LHCN-M2 (cell line): ENCODE measurements at places on chromosomes 7 and 10. TPM values are rescaled to one million over a fixed set of nuclear protein-coding genes. Genes with fewer than 3 reads are reported as not detected.
A peak's percentile ranks its signal among the peaks of the same experiment; 100 is the strongest.

- DNase-seq: no peak
Observed at GRCh38 chr7:28595801-28596200, 183.5 kb downstream of the CREB5 start.

Gene ELMO1
- total RNA-seq: not detected in 2 replicates

- DNase-seq: no peak
Observed at GRCh38 chr10:4070921-4071660, 286.1 kb upstream of the KLF6 start.

Gene CDK14
- 23.4 and 23.6 TPM in 2 replicates for total RNA-seq

Gene ATAD1
- 29.2 and 32.3 TPM in 2 replicates for total RNA-seq

- DNase-seq: peak; percentile 15
Observed at GRCh38 chr7:46725136-46725535, 804.1 kb upstream of the IGFBP3 start.

Gene SH2D4B
- total RNA-seq: not detected in 2 replicates

DNA sequence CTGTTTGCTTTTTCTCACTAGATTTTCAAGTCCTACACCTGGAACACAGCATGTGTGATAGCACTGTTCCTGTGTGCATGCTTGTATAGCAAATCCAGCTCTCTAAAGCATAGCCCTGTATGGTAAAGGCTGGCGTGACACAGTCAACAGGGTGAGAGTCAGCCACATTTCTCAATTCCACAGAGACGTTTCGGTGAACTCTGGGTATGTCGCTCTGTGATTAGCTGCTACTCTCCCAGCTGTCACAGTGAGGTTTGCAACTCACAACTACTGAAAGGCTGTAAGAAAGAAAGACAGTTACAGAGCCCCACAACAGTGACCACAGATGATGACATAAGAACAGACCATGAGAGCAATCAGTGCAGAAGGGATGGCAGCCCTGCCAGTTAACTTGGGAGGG is 170.6 kb upstream of the IMMP2L start:
- DNase-seq: peak; percentile 15

Gene PVRIG
- not detected in 2 replicates for total RNA-seq

Gene TEX47
- not detected in 2 replicates for total RNA-seq

Gene VIPR2
- total RNA-seq: not detected in 2 replicates

- DNase-seq: no peak
Observed at GRCh38 chr10:71312811-71313789, 6.0 kb upstream of the SLC29A3 start.

GRCh38 chr7:983616-984071 is 663 bp downstream of the CYP2W1 start:
- DNase-seq: no peak

Gene HMX2
- total RNA-seq: not detected in 2 replicates

DNA sequence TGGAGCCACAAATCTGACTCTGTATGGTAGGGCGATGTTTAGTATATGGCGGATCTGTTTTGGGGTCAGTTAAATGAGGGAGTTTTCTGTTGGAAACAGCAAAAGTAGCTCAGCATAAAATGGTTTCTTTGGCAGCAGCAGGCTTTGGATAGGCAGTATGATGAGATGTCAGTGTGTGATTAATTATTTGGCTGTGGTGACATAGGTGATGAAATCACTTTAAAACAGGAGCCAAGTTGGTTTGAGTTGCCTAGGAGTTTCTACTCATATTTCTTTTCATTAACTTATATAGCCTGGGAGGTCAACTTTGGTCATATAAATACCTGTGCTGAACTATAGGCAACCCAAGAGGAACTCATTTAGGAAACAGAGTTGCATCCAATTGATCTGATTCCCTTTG is 291.2 kb downstream of the LRMDA start:
- DNase-seq: no peak

DNA sequence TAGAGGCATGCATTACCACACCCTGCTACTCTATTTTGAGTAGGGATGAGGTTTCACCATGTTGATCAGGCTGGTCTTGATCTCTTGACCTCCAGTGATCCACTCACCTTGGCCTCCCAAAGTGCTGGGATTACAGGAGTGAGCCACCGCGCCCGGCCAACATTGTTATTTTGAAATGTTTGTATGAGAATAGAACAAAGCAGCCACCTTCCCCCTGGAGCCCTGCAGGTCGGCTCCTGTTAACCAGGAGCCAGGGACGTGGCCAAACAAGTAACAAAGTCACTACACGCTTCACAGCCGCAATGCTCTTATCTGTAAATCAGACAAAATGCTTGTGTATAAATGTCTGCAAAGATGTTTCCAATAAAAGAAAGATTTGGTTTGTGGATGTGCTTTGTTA is 295.4 kb downstream of the CNTNAP2 start:
- DNase-seq: no peak

DNA sequence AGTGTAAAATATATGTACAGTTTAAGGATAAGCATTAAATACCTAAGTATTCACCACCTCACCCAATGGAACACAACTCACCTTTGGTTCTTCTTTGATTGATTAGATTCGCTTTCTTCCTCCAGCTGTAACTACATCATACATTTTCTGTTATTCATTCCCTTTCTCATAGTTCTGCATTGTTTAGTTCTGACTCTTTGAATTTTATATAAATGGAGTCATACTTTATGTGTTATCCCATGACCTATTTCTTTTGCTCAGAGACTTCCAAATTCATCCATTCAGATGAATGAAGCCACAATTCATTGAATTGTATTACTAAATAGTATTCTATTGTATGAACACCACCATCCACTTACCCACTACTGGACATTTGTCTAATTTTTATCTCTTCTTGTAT is 12.3 kb downstream of the THNSL1 start:
- DNase-seq: peak; percentile 5

GRCh38 chr10:12412666-12413368 is 63.5 kb downstream of the CAMK1D start:
- no peak for DNase-seq

Gene SFRP5
- total RNA-seq: 0.17 TPM in 1 of 2 replicates, not detected in the other

DNA sequence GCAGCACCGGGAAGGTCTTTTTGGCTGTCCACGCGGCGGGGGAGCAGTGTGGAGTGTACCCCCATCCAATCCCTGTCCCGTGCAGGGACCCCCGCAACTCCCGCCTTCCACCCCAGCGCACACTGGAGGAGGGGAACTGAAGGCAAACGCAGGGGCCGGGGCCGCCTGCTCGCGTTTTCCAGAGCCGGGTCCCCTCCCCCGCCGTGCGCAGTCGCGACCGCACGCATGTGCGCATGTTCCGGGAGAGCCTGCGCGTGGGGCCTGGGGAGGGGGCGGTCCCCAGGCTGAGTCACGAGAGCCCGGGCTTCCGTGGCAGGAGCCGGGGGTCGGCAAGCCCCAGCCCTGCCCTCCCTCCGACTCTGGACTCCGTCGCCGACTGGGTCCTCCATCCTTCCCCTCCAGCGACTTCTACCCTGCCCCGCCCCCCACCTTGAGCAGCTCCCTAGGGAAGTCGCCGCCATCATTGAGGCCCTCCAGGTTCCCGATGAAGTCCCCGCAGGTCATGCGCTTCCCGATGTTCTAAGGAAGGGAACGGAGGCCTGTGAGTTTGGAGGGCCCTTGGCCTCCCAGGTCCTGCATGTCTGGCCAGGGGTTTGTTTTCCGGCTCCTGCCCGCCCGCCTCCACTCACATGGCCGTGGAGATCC is 8.0 kb downstream of the PSD start:
- no peak for DNase-seq

DNA sequence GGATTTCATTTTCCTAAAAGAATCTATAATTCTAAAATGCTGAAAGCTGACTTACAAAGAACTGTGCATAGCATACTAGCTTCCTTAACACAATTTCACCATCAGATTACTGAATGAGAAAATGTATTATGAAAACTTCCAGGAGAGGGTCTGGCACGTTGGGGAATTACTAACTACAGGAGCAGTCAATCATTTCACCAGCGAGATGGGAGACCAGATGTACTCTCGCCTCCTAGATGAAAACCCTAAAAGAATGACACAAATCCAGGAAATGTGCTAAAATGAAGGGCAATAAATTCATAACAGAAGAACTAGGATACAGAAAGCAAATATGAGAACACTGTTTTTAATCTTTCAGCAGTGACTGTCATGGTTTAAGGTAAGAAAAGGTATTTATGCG is 330.8 kb downstream of the ABCA13 start:
- DNase-seq: no peak

GRCh38 chr10:120538091-120538490 is 81.1 kb downstream of the PLPP4 start:
- no peak for DNase-seq
